ENCODE measurements at places on chromosomes 2 and 18.

- DNase-seq, result no peak
These were observed 3.3 kb downstream of the KATNAL2 start for GRCh38 chr18:46920653-46921052.

DNA sequence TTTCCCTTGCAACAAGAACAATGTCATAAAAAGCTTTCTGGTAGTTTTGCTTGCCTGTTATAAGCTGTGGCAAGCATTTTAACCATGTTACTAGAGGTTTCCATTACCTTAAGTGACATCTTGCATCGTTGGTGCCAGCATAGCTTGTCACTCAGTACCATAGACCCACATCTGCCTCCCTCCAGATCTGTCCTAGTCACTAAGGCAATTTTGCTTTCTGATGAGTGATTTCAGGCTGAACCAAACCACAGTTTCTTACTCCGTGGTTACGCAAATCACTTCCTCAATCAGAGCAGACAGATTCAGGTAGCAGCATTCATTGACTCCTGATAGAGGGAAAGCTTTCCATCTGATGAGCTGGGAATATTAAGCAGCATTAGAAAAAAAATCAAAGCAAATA lies 1057.5 kb upstream of the FAM98A start:
- no peak for DNase-seq

DNA sequence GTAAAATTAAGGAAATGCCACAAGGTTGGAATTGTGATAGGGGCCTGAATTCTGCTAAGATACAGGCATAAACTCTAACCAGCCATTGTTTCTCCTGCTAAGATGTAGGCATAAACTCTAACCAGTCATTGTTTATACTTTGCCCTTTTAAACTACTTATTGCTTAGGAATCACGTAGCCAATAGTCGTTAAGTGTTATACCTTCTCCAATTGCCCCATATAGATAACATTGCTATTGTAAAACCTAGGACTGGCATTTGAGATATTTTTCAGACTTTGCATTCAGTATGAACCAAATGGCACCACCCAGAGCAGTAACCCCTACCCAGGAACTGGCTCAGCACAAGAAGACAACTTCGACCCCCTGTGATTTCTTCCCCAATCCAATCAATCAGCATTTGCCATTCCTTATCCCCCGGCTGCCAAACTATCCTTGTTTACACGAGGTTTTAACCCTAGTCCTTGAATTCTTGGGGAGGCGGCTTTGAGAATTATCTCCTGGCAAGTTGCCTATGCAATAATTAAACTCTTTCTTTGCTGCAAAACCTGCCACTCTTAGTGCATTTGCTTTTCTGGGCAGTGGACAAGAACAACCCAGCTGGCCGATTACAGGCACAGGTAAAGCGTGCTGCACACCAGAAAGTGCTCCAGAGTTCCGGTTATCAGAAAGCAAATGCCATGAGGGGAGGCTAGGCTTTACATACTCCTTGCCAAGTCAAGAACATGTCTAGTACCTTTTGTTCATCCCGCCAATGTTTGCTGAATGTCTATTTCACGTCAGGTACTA lies 167.6 kb downstream of the LAMA1 start:
- DNase-seq, result no peak

GRCh38 chr2:58520903-58521302 lies 279.8 kb upstream of the FANCL start:
- DNase-seq, result no peak

DNA sequence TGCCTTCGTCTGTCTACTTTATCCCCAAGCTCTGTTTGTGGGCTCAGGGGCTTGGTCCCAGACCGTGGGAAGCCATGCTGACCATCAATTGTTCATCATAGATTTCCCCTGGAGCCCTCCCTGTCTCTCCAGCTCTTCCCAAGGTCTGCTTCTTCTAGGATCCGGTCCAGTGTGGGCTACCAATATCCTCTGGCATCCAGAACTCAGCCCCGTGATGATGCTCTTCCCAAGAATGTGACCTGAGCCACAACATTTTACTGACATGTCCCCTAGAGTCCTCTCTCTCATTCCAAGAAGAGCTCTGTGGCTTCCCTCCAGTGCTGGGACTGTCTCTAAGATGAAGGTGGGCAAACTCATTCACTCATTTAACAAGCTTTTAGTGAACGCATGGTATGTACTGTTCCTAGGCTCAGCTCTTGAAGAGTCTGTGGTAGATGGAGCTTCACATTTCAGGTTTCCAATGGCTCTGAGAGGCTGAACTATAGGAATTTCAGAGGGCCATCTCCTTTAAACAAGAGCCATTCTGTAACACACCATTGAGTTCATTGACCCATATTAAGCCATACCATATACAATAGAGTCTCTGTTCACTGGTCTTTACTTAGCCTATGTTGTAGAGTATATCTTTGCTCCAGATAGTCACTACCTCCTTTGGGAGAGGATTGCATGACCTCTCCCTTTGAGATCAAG lies 142.0 kb upstream of the APCDD1 start:
- DNase-seq, result no peak

GRCh38 chr2:218221000-218221399 lies 4.0 kb downstream of the ARPC2 start:
- no peak for DNase-seq

- no peak for DNase-seq
These were observed 819 bp upstream of the MAP3K2 start for GRCh38 chr2:127388423-127389164.

DNA sequence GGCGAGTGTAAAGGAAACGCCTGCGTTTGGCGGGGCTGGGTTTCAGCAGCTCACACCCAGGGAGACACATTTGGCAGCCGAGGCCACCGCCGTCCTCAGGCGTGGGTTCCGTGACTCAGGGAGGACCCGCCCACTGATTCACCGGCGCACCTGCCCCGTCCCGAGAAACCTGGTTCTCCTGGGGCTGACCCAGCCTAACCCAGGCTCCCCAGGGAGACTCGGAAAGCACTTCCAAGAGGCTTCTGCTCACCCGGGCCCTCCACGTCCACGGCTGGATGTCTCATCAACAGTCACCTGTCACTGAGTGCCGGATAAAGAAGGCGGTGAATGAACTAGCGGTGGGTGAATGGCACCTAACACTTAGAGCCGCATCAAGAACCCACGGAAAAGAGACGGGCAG lies 126.4 kb upstream of the CTDP1 start:
- DNase-seq, result no peak

DNA sequence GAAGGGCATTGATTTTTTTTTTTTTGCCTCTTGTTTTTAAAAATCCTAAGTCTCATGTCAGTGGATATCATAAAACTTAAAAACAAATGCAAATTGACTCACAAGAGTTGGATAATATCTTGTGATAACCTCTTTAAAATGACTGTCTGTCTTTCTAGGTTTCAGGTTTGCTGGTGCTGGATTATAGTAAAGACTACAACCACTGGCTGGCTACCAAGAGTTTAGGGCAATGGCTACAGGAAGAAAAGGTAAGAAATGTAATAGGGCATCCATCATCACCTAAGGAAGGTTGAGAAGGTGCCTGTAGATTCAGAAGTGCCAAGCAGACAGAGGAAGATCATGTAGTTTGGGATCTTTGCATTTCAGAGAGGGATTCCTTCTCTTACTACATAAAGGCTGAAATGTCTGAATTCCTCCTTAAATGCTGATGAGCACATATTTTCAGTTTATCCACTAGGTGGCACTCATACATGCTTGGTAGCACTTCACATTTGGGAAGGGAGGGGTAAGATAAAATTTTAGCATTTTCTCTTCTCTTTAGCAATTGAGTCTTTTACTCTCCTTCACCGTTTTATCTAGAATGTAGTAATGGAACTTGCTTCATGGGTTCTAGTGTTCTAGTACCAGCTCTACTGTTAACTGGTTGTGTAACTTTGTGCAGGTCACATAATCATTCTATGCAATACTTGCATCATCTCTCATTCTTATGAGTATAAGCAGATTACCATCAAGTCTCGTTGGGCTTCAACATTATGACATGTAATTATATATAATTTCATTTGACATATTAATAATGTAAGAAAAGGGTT lies 21.1 kb downstream of the CPS1 start:
- DNase-seq, result no peak

GRCh38 chr2:3498783-3499394 lies 20.4 kb downstream of the ADI1 start:
- DNase-seq, result no peak

GRCh38 chr2:105737980-105738657 lies 6.6 kb upstream of the NCK2 start:
- DNase-seq, result no peak

DNA sequence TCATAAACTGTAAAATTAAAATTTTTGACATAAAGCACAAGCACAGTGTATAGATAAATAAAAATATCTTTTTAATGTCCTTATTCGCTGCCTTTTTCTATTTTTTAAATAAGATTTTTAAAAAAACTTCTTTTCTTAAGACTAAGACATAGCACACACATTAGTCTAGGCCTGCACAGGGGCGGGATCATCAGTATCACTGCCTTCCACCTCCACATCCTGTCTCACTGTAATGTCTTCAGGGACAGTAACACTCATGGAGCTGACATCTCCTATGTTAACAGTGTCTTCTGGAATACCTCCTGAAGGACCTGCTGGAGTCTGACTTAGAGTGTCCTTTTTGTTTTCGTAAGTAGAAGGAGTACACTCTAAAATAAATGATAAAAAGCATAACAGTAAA lies 33.0 kb downstream of the VAPA start:
- DNase-seq, result no peak

GRCh38 chr2:61009355-61009754 lies 8.2 kb upstream of the PEX13 start:
- no peak for DNase-seq

GRCh38 chr2:100581277-100581612 lies 18.5 kb downstream of the PDCL3 start:
- DNase-seq, result no peak

DNA sequence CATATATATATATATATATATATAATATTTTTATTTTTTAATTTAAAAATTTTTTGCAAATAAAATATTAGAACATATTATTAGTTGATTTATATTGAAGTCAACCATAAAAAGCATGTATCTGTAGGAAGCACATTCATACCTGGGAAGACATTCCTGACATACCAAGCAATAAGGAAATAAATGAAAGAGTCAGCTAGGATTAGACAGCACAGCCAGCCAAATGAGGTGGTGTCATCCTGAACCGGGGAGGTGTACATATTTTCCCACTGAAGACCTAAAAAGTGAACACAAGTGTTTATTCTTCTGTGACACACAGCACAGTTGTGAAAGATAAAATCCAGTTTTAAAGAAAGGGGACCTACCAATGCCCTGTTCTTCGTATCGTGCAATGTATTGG lies 149.2 kb downstream of the ABCA12 start:
- DNase-seq, result no peak

GRCh38 chr2:227877421-227878310 lies 6.2 kb downstream of the DAW1 start:
- no peak for DNase-seq

DNA sequence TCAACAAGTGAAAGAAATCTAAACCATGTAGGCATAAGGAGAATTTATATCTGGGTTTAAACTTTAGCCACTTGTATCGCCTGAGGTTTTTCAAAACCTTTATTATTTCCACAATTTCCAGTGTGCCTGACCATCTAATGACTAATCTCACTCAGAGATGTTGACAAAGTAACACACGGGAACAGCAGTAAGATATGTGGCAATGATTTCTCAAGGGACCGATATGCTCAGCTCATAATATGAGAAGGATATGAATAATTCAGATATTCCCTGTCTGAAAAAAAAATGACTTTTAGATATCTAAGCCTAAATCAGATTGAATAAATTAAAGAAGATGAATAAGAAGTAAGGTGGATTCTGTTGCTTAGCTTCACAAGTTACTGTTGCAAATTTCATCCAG lies 43.5 kb downstream of the TMEM163 start:
- no peak for DNase-seq

DNA sequence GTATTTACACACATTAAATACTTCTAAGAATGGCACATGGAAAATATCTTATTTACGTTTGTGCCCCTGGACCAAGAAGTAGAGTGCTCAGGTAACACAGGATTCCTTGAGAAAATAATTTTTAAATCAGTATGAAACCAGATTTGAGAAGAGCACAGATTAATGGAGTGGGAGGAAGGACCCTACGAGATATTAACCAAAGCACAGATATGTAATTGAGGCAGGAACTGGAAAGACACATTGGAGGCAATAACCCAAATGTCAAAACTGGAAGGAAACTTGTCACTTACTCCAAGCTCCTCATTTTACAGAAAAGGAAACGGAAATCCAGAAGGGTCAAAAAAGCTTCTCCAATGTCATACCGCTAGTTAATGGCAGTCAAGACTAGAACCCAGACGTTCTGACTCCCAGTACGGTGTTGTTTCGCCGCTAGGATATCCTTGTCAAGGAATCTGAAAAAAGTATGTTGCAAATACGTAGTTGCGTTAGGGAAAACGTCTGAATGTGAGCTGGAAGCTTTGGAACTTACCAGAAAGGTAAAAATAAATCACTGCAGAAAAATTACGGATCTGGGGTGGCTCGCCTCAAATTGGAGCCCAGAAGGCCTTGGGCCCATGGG lies 634 bp downstream of the MTIF2 start:
- no peak for DNase-seq

GRCh38 chr2:144111437-144111836 lies 408.5 kb downstream of the ZEB2 start:
- DNase-seq, result no peak

- no peak for DNase-seq
These were observed 73.8 kb downstream of the KCNG2 start for GRCh38 chr18:79871481-79872091.

DNA sequence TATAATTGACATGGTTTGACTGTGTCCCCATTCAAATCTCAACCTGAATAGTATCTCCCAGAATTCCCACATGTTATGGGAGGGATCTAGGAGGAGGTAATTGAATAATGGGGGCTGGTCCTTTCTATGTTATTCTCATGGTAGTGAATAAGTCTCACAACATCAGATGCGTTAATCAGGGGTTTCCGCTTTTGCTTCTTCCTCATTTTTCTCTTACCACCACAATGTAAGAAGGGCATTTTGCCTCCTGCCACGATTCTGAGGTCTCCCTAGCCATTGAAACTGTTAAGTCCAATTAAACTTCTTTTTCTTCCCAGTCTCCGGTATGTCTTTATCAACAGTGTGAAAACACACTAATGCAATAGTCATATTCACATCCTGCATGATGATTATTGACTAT lies 1073.3 kb upstream of the CDH2 start:
- DNase-seq, result no peak

GRCh38 chr2:239917125-239917956 lies 107.8 kb downstream of the NDUFA10 start:
- no peak for DNase-seq

DNA sequence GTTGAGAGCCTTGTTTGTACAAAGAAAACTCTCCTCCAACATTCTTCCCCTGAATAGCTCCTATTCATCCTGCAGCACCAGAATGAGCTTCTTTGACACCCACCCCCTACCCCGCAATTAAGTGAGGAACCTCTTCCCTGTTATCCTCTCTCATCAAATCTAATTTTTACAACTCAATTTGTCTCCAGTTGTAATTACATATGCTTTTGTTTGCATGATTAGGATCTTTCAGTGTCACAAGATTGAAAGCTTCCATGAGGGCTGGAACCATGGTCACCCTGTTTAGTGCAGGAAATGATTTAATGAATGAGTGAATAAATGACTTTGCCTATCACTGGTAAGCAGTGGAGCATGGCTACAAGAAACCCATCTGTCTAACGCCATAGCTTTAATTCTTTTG lies 334.6 kb upstream of the KLHL29 start:
- DNase-seq, result no peak
